Eye (tissue), 1 donor: ENCODE measurements at places on chromosomes 7 and 10.

- DNase-seq = no peak
Measured at GRCh38 chr10:96369890-96370583, 11.2 kb upstream of the OPALIN start.

DNA sequence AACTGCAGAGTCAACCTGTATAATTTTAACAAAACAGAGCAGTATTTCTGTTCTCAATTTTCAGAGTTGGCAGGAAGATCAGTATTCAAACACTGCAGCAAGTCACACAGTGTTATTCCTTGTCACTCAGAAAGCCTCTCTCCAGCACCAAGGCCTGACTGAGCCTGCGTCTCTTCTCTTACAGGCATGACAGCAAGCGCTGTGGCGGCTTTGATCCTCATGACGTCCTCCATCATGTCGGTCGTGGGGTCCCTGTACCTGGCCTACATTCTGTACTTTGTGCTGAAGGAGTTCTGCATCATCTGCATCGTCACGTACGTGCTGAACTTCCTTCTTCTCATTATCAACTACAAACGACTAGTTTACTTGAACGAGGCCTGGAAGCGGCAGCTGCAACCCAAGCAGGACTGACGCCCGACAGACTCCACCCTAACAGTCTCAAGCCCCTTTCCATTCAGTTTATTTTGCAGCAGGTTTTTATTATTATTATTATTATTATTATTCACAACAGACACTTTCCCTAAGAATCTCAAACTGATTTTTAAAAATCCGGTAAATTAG is 28.0 kb downstream of the GUSB start:
- no peak for DNase-seq

DNA sequence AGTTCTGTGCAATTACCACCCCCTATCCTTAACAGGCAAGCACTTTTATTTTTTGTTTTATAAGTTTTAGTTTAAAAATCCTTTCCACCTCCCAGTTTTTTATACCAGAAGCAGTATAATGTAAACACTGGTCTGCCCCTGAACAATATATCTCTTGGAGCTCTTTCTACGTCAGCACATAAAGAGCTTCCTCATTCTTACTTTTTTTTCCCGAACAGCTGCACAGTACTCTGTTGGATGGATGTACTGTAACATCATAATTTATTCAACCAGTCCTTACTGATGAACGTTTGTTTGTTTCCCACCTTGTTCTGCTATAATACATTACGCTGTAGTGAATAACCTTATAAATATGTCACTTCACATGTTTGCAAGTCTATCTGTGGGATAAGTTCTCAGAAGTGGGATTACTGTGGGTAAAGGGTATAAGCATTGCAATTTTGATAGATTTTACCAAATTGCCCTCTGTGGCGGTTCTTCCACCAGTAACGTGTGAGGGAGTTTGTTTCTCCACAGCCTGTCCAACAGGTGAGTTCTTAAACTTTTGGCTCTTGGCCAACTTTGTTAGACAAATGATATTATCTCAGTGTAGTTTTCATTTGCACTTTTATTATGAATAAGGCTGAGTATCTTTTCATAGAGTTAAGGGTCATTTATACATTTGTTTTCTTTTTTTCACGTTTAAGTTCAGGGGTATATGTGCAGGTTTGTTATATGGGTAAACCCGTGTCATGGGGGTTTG is 32.8 kb downstream of the ADRA2A start:
- DNase-seq = no peak

GRCh38 chr10:3869036-3869435 is 84.0 kb upstream of the KLF6 start:
- DNase-seq = no peak

DNA sequence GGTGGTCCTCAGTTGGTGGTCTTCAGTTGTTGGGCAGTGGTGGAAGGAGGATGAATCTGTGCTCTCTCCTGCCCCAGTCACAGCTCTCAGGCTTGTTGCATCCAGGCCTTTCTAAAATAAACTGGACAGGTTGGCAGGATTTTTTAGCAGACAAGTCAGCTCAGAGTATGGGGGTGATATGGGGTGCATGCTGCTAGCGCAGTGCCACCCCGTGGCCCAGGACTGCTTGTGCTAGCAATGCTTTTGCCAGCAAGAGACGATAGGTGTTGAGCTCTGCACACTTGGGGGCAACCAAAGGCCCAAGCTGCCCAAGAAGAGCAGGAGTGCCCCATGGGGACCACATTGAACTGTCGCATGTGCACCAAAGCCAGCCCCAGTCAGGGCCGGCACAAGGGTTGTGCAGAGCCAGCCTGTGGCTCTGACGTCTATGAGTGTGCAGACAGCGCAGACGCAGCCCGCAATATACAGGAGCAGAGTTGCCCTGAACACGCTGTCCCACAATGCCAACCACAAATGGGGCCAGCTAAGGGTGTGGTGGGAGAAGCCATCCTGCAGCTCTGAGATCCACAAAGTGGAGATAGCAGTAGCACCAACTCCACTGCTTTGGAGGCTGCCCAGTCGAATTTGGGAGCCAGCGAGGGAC is 49.8 kb upstream of the PDSS1 start:
- DNase-seq = no peak

DNA sequence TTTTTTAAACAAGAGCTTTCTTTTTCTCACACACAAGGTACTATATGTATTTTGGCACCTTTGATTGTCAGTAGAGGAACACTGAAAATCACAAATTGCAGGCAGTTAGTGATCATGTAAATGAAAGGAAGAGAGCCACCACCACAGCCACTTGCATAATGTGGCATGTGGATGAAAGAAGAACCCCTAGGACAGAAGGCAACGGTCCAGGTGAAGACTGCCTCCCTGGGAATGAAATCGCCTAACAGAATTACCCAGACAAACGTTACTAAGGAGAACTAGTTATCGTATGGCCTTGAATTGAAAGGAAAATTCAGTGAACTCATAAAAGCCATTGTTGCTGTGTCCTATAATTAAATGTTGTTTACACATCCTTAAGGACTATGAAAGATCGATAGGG is 41.2 kb upstream of the PTPRZ1 start:
- DNase-seq = no peak

DNA sequence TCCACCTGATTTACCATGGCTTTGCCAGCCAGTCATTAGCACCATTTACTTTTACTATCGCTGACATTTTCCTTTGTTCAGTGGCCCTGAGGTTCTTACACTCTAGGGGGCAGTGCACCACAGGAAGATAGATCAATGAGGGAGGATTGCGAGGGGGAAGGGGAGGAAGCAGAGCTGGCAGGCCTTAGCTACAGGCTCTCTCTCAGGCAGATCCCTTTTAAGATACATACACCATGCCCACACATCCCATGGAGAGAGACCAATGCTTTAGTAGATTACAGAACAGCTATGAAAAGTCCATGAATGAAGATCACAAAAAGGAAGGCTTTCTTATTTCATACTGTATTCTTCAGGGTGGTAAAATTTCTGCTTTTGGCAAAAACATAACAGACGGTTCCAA is 47.4 kb downstream of the DENND11 start:
- peak; percentile 91 for DNase-seq

GRCh38 chr10:123203393-123204126 is 49.4 kb downstream of the BUB3 start:
- DNase-seq = no peak

GRCh38 chr10:100562008-100562672 is 26.4 kb downstream of the HIF1AN start:
- DNase-seq = peak; percentile 89

GRCh38 chr7:19701471-19701870 is 7.4 kb downstream of the POLR1F start:
- DNase-seq = no peak

GRCh38 chr7:79610313-79610712 is 156.8 kb upstream of the MAGI2 start:
- peak; percentile 4 for DNase-seq

GRCh38 chr7:27872356-27873275 is 132.7 kb downstream of the TAX1BP1 start:
- peak; percentile 39 for DNase-seq

- peak; percentile 66 for DNase-seq
Measured at GRCh38 chr7:100875356-100875751, 451 bp downstream of the SRRT start.

DNA sequence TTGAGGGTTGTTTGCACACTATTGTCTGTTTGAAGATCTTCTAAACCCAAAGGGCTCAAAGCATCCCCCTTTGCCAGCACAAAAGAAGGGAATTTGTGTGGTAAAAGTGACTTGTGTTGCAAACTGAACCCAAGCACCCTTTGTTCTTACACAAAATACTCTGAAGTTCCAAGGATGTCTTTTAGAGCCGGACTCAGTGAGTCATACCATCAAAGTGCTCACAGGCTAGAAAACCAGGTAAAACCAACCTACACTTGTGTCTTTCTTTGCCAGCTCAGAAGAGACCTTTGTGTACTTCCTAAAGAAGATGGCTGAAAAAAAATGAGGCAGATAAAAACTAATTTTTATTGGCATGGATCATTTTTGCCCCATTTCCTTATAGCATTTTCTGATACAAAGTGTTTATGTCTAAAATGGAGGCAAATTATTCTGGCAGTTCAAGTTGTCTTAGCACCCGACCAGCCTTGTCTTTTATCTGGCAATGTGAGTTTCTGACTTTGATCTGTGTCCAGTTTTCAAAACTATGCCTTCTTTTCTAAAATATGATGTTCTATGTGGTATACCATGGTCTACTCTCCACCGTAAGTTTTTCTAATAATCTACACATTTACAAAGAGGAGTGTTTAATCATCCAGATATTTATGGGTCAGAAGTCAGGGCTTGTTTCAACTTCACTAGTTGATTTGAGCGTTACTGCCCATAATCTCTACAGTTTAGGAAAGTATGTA is 128.4 kb upstream of the FZD1 start:
- DNase-seq = no peak

GRCh38 chr7:37957221-37957970 is 37.0 kb downstream of the EPDR1 start:
- no peak for DNase-seq

GRCh38 chr10:132487241-132488135 is 50.1 kb upstream of the INPP5A start:
- no peak for DNase-seq

GRCh38 chr7:151447901-151448260 is 7.9 kb upstream of the CRYGN start:
- DNase-seq = no peak

GRCh38 chr7:95886501-95887090 is 114.2 kb downstream of the DYNC1I1 start:
- peak; percentile 19 for DNase-seq

- DNase-seq = no peak
Measured at GRCh38 chr7:1289666-1290025, 57.0 kb downstream of the UNCX start.

DNA sequence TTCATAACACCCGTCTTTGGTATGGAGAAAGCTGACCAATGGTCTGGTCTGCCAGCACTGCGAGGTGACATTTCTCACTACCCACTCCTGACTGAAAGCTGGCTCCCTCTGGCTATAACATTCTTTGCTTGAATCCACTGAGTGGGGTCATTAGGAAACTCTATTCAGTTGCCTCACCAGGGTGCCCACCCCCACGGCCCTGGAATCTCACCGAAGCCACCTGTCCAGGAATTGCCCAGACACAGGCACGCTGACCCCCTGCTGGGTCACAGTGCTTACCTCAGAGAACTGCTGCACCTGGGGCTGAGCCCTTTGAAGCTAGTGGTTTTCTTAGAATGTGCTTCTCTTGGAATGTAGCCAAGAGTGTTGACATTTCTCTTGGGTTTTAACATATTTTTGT is 28.6 kb downstream of the HECW1 start:
- DNase-seq = no peak

DNA sequence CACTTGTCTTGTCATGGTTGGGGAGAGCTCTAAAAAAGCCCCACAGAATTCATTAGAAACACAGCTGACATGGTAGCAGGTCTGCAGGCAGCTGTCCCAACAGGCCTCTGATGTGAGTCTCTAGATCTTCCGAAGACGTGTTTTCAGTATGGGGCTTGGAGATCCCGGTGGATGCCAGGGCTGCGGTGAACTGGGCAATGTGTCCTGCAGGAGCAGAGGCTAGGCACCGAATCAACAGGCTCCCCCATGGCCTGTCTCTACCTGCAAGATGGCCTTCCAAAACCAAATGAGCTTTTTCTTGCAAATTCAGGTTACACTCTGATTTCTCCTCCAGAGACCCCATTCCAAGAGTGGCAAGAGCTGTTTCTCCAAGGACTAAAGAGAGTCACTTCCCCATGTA is 2.9 kb downstream of the CPXM2 start:
- no peak for DNase-seq

GRCh38 chr10:77526868-77527617 is 110.6 kb downstream of the KCNMA1 start:
- peak; percentile 45 for DNase-seq

GRCh38 chr10:100019787-100020141 is 10.0 kb upstream of the DNMBP start:
- DNase-seq = no peak

- no peak for DNase-seq
Measured at GRCh38 chr7:28483112-28483511, 70.8 kb downstream of the CREB5 start.

GRCh38 chr7:95432606-95433005 is 2.2 kb downstream of the PON2 start:
- DNase-seq = no peak

- peak; percentile 24 for DNase-seq
Measured at GRCh38 chr10:29962166-29962850, 97.1 kb downstream of the JCAD start.

DNA sequence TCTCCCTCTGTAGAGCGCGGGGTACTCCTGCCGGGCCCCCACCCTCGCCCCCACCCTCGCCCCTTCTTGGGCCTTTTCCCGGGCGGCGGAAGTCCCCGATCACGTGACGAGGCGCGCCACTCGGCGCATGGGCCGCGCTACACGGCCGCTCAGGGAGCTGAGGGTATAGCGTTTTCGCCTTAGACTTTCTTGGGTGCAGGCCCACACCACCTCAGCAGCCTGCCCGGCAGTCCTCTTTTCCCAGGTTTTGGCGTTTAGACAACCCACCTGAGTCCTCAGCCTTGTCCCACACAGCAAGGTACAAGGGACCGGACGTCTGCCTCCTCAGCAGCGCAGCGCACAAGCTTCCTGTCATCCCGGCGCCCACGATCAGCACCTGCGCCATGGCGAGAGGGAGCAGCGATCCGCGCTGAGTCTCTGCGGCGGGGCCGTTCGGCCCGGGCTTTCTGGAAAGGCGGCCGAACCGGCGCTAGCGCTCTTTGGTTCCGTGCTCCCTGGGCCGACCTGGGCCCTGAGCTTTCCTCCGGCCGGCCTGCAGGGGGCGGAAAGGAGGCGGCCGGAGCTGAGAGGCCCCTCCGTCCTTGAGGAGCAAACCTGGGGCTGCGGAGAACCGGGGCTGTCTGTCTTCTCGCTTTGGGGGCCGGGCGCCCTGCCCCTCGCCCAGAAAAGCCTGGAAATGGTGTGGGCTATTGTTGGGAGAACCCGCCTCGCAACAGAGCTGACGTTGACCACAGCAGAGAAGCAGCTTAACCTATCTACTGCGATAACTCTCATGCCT is at the start of gene RNLS:
TSS of gene RNLS (minus strand) at position 513 of the 778 bp plus-strand sequence.
- peak; percentile 91 for DNase-seq
